GM10248 (cell line): ENCODE measurements at places on chromosomes 13 and 19.

DNA sequence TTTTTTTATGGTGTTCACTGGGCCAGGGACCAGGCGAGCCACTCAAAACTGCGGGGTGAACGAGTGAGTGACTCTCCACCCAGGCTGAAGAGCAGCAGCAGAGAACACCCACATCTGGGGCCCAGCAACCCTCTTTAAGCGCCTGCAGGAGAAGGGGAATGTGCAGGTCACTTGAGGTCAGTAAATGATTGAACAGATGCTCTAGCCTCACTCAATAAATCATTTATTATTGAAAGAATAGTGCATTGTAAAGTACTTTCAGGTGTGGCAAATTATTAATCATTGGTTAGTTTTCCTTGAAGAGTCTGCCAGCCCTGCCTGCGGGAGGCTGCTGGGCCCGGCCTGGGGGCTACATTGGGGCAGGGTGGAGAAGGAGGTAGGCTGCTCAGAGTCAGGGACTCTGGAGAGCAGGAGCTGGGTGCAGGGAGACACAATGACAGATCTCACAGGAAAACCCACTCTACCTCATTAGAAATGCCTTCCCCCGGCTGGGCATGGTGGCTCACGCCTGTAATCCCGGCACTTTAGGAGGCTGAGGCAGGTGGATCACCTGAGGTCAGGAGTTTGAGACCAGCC, 42.5 kb downstream of the ABCC4 start:
- DNase-seq: no peak

GRCh38 chr19:47663911-47664771, 49.1 kb upstream of the EHD2 start:
- no peak for DNase-seq

DNA sequence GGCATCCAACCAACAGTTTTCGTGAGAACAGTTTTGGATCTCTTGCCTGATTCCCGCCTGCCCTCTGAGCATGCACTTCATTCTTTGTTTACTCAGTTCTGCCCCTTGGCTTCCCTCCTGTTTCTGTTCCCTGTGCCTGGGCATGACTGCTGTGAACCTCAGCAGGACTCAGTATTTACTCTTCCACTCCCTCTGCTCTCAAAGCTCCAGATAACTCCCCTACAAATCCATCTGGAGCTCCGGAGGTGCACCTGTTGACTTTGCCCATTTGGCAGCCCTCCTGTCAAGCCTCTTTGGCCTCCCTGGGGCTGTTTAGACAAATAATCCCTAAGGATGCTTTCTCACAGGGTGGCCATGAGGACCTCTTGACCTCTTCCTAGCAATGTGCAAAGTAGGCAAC, 34.2 kb upstream of the ARGLU1 start:
- no peak for DNase-seq

- DNase-seq: no peak
Measured at GRCh38 chr13:52706081-52706480, 33.5 kb downstream of the CNMD start.

DNA sequence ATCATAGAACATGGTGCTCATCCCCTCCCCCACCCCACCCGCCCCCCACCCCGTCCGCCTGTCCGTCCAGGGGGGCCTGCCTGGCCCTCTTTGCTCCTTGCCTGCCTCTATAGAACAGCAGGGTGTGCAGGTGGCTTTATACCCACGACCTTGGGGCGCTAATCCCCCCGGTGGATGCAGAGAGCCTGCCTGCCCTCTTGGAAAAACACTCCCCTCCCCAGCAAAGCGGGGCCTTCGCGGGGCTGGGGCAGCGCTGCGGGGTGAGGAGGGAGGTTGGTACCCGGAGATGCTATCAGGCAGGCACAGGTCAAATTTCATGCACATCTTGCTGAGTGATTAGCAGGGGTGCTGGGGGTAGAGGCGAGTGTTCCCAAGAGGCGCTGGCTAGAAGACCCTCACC, 21.9 kb downstream of the RFX1 start:
- DNase-seq: no peak

GRCh38 chr13:86882835-86883234, 788.3 kb upstream of the SLITRK5 start:
- DNase-seq: no peak

- DNase-seq: no peak
Measured at GRCh38 chr13:99207511-99207910, 6.9 kb downstream of the UBAC2 start.

GRCh38 chr13:32228330-32229041, 86.7 kb downstream of the ZAR1L start:
- DNase-seq: no peak

DNA sequence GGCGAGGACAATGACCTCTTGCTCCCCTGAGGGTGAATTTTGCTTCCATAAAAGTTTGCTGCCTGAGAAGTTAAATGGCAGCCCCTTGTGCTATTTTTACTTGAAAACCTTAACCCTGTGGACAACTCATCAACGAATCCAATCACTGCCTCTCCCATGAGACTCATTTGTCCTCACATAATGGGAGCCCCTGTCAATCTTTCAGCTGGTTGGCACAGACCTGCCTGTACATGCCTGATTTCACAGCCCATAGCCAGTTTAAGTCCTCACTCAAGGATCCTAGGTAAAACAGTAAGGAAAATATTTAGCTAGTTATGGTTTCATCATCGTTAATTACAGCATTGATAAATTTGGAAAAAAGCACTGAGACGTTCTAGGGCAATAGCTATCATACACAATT, 207.4 kb downstream of the NHLRC3 start:
- DNase-seq: no peak

DNA sequence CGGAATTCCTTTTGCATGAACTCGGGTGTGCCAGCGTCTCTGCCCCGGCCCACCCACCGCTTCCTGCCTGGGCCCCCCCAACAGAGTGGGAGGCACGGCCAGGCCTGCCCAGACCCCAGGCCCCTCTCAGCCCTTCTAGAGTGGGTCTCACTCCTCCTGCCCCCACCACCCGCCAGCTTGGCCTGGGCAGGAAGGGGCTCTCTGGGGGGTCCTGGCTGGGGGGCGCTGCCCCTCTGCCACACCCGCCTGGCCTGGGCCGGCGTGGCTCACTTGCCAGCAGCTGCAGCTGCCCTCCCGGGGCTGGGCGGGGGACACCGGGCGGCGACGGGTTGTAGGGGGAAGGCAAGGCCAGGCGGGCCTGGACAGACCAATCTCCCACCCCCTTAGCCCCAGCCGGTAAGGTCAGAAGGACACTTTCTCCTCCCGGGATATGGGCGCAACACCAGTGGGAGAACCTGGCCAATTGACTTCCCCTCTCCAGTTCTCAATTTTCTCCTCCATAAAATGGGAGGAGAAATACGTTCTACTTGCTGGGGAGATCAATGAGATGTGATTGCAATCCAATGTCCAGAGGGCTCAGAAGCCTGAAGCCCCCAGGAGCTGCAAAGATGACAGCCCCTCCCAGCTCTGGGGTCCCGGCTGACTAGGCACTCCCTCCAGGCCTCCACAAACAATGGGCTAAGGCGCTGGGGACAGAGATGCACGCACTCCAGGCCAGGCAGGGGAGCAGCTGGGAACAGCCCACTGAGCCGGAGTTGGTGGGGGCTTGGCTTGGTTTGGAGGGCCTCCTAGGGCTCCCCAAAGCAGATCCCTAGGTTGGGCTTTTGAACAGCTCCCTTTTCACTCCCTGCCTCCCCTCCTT, 2.4 kb downstream of the CRLF1 start:
- no peak for DNase-seq

DNA sequence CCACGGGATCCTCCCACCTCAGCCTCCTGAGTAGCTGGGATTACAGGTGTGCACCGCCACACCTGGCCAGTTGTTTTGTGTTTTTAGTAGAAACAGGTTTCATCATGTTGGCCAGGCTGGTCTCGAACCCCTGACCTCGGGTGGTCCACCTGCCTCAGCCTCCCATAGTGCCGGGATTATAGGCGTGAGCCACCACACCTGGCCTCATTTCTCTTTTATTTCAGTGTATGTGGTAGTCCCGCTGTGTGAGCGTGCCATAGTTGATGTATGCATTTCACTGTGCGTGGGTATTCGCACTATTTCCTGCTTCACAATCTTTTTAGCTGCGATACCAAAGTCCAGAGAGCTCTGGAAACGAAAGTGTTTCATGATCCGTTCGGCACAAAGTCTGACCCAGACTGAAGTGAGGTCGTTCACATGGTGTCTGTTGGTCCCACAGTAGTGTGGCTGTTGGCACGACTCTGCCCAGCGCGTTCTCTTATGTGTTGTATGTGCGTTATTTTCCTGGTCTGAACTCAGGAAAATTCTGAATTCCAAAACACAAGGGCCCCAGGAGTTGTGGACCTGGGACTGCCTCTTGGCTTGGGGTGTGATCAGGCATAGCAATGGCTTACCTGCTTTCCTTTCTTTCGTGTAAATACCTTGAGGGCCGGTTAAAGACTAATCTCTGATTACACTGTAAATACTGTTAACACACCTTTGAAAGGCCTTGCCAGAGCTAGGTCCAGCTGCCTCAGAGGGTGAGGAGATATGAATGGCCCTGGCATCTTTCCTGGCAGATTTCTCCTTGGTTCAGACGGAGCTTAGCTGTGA, 8.6 kb downstream of the EPN1 start:
- no peak for DNase-seq

- DNase-seq: no peak
Measured at GRCh38 chr13:42153199-42154113, 105.0 kb downstream of the DGKH start.

GRCh38 chr19:12884202-12884601, 2.8 kb downstream of the KLF1 start:
- DNase-seq: no peak
